ENCODE measurements at places on chromosomes 12 and 14.
A peak's percentile ranks its signal among the peaks of the same experiment; 100 is the strongest.

GRCh38 chr12:64707362-64707761 is 51.8 kb downstream of the GNS start:
- DNase-seq, result no peak

DNA sequence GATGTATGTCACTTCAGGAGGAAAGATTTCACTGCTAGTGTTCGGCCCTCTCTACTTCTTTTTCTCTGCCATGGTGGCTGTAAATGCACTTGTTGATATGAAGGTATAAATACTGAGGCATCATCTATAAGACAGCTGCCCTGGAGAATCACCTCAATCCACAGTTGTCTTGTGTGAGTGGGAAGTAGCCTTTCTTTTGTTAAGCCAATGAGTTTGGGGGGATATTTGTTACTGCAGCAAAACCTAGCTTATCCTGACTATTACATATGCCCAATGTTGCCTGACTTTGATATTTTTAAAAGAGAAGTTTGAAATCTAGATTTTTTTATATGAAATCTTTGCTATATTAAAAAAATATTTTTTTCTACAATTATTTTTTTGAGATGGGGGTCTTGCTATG is 3.3 kb upstream of the JDP2 start:
- no peak for DNase-seq

- DNase-seq, result no peak
Measured at GRCh38 chr14:64195199-64195598, 99.0 kb downstream of the ESR2 start.

GRCh38 chr14:99854831-99855230 is 61.6 kb downstream of the EML1 start:
- DNase-seq, result no peak

DNA sequence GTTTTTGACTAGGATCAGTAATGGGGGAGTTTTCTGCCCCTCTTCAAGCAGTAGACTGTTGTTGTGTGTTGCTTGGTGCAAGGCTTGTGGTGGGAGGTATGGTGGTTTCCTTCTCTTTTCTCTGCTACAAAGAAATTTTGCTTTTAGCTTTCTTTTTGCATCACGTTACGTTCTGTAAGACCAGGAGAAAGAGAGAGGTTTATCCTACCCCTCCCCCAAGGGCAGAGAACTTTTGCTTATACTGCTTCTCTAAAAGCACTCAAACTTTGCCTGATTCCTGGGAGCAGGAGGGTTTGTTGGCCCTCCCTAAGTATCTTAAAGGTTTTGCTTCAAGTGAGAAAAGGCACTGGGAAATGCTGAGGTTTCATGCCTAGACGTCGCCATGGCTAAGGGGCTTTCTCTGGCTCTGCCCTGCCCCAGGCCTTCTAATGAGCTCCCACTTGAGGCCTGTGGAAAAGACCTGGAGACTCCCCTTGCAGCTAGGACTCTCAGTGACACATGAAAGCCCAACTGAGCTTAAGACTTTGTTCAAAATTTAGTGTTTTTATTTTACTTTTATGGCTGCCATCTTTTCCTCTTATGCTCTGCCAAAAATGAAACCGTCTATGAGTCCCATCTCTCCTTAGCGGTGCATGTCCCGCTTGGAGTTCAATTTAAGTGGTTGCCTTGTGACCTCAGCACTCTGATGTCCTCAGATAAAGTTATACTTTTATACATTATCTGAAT is 49.2 kb downstream of the EIF2S3B start:
- DNase-seq, result no peak

- no peak for DNase-seq
Measured at GRCh38 chr14:47240748-47241437, 434.5 kb downstream of the MDGA2 start.

- DNase-seq, result no peak
Measured at GRCh38 chr12:109872-110271, 43.3 kb downstream of the IQSEC3 start.

GRCh38 chr12:54749191-54749818 is 101.1 kb upstream of the DCD start:
- peak; percentile 18 for DNase-seq

- DNase-seq, result no peak
Measured at GRCh38 chr12:70258605-70259403, 15.6 kb downstream of the CNOT2 start.

DNA sequence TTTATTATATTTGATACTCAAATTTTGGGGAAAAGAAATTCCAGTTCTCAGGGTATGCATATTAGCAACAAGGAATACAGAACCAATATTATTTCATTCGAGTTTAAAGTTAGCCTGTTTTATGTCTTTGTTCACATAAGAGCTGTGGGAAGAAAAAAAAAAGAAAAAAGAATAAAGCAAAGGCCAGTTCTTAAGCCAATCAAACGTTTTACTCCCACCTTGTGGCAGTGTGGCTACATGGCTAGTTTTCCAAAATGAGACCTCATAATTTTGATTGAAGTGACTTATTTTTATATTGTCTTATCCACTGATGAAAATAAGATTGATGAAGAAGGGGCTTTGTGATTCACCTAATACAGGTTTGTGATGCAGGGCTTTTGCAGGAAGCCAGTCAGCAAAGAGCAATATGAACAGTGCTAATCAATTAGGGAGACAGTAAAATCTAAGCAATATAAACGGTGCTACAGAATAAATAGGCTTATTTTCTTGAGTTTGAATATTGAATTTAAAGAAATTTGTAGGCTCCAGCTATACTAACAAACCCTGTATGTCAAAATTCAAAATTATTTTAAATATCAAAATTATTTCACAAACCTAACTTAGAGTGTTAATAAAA is 624.1 kb upstream of the FOXG1 start:
- no peak for DNase-seq

DNA sequence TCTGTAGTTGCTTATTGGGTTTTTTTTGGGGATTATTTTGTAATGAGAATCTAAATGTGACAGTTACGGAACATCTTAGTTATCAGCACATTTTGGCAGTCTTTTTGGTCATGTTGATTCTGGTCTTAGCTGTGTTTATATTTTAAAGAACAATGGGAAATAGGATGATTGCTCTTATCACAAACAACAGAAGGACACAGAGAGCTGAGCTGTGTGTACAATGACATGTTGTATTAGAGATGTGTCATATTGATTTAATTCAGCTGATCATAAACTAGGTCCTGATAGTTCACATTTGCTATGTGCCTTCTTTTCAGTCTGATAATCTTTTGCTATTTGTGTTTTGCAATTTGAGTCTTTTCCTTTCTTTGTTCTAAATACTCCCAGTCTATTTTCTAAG is 781.7 kb downstream of the TRHDE start:
- DNase-seq, result no peak

GRCh38 chr12:107779077-107779831 is 4.8 kb downstream of the ASCL4 start:
- no peak for DNase-seq

GRCh38 chr12:48132826-48133225 is 13.7 kb downstream of the PFKM start:
- DNase-seq, result no peak

- peak; percentile 64 for DNase-seq
Measured at GRCh38 chr14:22837750-22838538, 1.6 kb downstream of the MMP14 start.

DNA sequence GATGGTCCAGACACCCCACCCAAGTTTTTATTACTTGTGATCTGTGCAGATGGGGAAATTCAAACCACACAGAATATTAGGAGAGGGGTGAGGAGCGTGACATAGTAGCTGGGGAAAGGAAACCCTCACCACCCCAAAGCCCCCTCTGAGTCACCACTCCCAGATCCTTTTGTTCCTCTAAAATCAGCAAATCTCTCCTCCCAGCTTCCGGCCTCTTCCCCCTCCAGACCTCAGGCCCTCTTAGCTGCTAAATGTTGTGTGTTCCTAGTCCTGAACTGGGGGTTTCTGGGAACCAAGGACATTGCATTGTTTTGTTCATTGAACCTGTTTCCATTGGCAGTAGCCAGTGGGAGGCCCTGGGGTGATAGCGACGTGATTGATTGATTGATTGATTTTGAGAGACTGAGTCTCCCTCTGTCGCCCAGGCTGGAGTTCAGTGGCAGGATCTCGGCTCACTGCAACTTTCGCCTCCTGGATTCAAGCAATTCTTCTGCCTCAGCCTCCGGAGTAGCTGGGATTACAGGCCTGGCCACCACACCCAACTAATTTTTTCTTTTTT is 5.9 kb upstream of the ORAI1 start:
- DNase-seq, result no peak

DNA sequence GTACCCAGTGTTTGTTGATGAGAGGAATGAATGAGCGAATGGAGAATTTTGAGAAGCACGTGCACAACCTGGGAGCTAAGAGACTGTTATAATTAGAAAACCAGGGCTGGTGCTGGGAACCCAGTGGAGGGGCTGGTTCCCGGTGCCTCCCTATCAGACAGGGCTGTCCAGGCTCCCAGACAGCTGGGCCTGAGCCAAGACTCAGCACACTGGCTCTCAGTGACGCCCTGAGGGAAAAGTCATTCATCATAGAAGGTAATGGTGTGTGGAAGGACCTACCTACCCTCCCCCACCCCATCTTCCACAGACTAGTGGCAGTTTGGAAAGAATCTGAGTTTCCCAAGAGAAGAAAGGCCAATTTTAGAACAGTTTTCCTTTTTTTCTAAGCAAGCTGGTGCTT is 34.7 kb downstream of the KCNA5 start:
- no peak for DNase-seq

GRCh38 chr12:104959335-104959841 is 1.3 kb upstream of the SLC41A2 start:
- peak; percentile 50 for DNase-seq

Data from hepatic stellate cell (primary cell).